ENCODE measurements at places on chromosomes 7 and 10. TPM values are rescaled to one million over a fixed set of nuclear protein-coding genes. Genes with fewer than 3 reads are reported as not detected.

The TSC22D4 gene
- 160 TPM for total RNA-seq

The ACSM6 gene
- total RNA-seq, result not detected

The OLAH gene
- total RNA-seq, result not detected

The MTERF1 gene
- total RNA-seq, result 27.1 TPM

The ZNF777 gene
- 20.9 TPM for total RNA-seq

The MBL2 gene
- 0.10 TPM for total RNA-seq

The TNRC18 gene
- 71.0 TPM for total RNA-seq

The NEUROD6 gene
- not detected for total RNA-seq

The MCM10 gene
- 0.65 TPM for total RNA-seq

The ZP3 gene
- 1.7 TPM for total RNA-seq

The NXPH1 gene
- not detected for total RNA-seq

The NUDT13 gene
- total RNA-seq, result 1.4 TPM

The PNLIPRP3 gene
- not detected for total RNA-seq

The CDH23 gene
- 2.6 TPM for total RNA-seq

The OR9A4 gene
- total RNA-seq, result not detected

The RALA gene
- 26.7 TPM for total RNA-seq

The REEP3 gene
- 11.1 TPM for total RNA-seq

The CTAGE4 gene
- total RNA-seq, result 1.9 TPM

The GJD4 gene
- not detected for total RNA-seq

All from T-cell (primary cell).